Central memory CD8-positive, alpha-beta T cell (primary cell): ENCODE measurements at places on chromosomes 4 and X.

- peaks cover 5% of the 10 kb centered on the region for H3K4me1 ChIP-seq
- H3K27ac ChIP-seq: no peak overlapping the region
- DNase-seq: no peak
- no peaks in the 10 kb centered on the region for H3K36me3 ChIP-seq
- no peaks in the 10 kb centered on the region for H3K27me3 ChIP-seq
These were observed 11.0 kb upstream of the EIF4E start for GRCh38 chr4:98939892-98940298.

DNA sequence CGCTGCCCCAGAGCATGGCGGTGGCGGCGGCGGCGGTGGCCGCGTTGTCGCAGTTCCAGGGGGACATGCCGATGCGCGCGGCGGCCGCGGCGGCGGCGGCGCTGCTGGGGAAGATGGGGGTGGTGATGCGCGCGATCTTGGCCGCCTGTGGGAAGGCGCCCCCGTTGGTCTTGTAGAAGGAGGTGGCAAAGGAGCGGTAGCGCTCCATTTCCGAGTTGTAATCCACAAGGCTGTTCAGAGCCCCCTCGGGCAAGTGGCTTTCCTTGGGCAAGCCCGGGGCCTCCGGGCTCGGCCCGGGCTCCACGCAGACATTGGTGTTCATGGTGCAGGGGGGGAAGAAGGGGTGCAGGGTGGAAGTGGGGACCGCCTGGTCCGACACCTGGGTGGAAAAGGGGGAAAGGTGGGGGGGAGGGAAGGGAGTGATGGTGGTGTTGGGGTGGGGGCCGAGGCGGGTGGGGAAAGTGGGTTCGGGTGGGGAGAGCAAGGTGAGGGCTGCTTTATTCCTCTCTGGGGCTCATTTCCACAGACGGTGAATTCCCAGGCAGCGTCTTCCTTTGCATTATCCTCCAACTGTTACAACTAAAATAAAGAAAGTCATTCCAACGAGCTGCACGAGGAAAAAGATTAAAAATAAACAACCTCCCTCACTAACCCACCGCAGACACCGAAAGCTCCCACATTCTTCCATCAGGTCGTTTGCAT, 3.1 kb downstream of the CXXC4 start:
- DNase-seq: peak; percentile 21
- H3K4me1 ChIP-seq: peaks cover 34% of the 10 kb centered on the region
- H3K27me3 ChIP-seq: peaks cover 56% of the 10 kb centered on the region
- peak overlapping the region; percentile 77 for H3K4me3 ChIP-seq
- peak overlapping the region; percentile 13 for H3K27ac ChIP-seq

GRCh38 chrX:155998761-155999510, 1.4 kb downstream of the IL9R start:
- no peak for DNase-seq
- no peaks in the 10 kb centered on the region for H3K27me3 ChIP-seq
- H3K27ac ChIP-seq: peak overlapping the region; percentile 33
- peaks cover 40% of the 10 kb centered on the region for H3K4me1 ChIP-seq

DNA sequence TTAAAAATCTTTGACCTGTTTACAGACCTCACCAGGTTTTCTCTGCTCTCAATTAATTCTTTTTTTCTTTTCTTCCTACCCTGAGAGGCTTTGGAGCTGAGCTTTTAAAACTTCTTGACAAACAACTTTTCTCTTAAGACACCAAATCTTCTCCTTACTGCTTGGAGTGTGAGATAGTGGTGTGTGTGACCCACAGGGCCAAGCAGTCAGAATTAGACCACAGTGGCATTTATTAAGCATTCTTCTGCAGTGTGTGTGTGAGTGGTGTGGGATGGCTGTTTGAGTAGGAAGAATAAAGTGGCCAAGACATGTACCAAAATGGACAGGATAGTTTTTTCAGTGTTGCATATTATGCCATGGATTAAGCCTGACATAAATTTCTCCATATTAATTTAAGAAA, 665.1 kb downstream of the RAPGEF2 start:
- H3K27me3 ChIP-seq: no peaks in the 10 kb centered on the region
- no peaks in the 10 kb centered on the region for H3K4me1 ChIP-seq
- no peak for DNase-seq

DNA sequence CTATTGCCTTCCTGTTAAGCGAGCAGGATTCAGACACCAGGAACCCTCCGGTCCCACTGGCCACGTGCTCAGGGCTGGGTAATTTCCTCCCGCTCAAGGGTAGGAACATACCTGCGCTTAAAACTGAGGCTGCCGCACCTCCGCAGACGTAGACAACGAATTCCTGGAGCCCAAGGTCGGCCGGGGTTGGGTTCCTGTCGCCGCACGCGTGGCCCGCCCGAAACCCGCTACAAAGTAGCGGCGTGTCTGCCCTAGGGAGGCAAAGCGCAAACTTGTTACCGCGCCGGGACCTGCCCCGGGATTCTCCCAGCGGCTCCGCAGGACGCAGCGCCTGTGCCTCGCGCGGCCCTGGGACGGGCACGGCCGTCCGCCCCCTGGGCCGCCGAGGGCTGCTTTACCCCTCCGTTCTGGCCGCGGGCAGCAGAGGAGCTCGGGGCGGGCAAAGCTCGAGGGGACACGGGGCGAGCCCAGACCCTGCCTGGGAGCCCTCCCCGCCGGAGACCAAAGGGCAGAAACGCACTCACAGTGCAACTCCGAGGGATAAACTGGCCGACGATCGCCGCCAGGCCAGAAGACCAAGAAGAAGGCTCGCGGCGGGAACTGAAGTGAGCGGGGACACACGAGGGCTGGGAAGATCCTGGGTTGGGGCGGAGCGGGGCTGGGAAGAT, at the start of gene ERVMER34-1:
TSS of gene ERVMER34-1 (minus strand) at position 607 of the 668 bp plus-strand sequence. CDS start 5,905 bp downstream, outside the sequence.
- no peaks in the 10 kb centered on the region for H3K36me3 ChIP-seq
- H3K27ac ChIP-seq: no peak within 1 kb of the TSS
- DNase-seq: no peak

- peaks cover 19% of the 10 kb centered on the region for H3K27me3 ChIP-seq
- H3K4me3 ChIP-seq: no peak overlapping the region
- peaks cover 3% of the 10 kb centered on the region for H3K36me3 ChIP-seq
- no peak overlapping the region for H3K27ac ChIP-seq
These were observed 38.9 kb upstream of the HMGB3 start for GRCh38 chrX:150944233-150944632.

GRCh38 chr4:40281913-40282312, 53.2 kb upstream of the CHRNA9 start:
- H3K4me1 ChIP-seq: peaks cover 44% of the 10 kb centered on the region
- H3K27me3 ChIP-seq: no peaks in the 10 kb centered on the region
- peaks cover 10% of the 10 kb centered on the region for H3K36me3 ChIP-seq
- H3K4me3 ChIP-seq: peak overlapping the region; percentile 36

- H3K36me3 ChIP-seq: no peaks in the 10 kb centered on the region
- no peaks in the 10 kb centered on the region for H3K27me3 ChIP-seq
- no peak overlapping the region for H3K27ac ChIP-seq
- H3K4me3 ChIP-seq: no peak overlapping the region
- DNase-seq: no peak
These were observed 336.6 kb downstream of the SLITRK2 start for GRCh38 chrX:146154191-146154590.

DNA sequence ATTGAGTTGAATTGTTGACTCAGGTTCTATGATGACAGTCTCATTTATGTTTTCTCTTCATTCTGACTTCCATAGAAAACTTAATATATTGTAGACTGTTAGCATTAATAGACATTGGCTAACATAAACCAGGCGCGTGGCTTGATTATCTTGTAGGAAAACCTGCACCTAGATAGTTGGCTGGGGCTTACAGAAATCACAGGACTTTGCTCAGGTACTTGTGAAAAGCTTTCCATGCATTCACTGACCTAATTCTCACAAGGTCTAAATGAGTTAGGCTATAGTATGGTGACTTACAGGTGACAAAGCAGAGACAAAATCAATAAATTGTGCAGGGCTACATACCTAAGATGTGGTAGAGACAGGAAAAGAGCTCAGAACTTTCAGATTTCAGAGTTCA, 212.8 kb downstream of the GPAT3 start:
- DNase-seq: no peak
- H3K36me3 ChIP-seq: no peaks in the 10 kb centered on the region
- H3K27me3 ChIP-seq: peaks cover 17% of the 10 kb centered on the region

DNA sequence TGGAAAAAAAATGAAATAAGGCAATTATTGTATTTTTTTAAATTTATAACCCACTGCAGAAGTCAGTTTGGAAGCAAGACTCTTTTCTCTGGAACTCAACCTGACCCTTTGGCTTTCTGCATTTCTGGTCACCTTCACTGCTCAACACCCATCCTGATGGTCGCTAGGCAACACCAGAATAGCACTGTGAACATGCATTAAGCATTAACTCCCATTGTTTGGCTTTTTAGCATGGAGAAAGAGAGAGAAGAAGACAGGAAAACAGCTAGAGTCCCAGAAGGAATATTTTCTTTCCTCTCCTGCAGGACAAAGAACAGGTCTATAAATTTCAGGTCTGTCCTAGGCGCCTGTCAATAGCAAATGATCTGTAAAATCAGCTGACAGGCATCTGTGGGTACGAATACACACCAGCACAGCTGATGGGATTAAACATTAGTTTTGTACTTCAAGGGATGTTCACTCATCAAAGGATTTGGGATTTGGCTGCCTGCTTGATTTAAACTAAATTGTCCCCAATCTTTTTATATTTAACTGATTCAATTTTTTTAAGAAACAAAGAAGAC, 137.2 kb upstream of the ETNPPL start:
- no peak overlapping the region for H3K27ac ChIP-seq
- no peaks in the 10 kb centered on the region for H3K36me3 ChIP-seq
- no peaks in the 10 kb centered on the region for H3K4me1 ChIP-seq
- no peak for DNase-seq

- H3K27me3 ChIP-seq: peaks cover 6% of the 10 kb centered on the region
- H3K4me1 ChIP-seq: peaks cover 5% of the 10 kb centered on the region
- H3K4me3 ChIP-seq: no peak overlapping the region
- peaks cover 3% of the 10 kb centered on the region for H3K36me3 ChIP-seq
- no peak overlapping the region for H3K27ac ChIP-seq
These were observed 60.7 kb upstream of the ABCG2 start for GRCh38 chr4:88219099-88219498.

- no peaks in the 10 kb centered on the region for H3K27me3 ChIP-seq
- H3K27ac ChIP-seq: peak overlapping the region; percentile 94
- peak overlapping the region; percentile 89 for H3K4me3 ChIP-seq
- peaks cover 26% of the 10 kb centered on the region for H3K36me3 ChIP-seq
- H3K4me1 ChIP-seq: peaks cover 75% of the 10 kb centered on the region
These were observed 1.1 kb downstream of the CTBP1 start for GRCh38 chr4:1247864-1248244.

GRCh38 chr4:164731827-164732474, 22.0 kb upstream of the SMIM31 start:
- no peak overlapping the region for H3K27ac ChIP-seq
- no peak overlapping the region for H3K4me3 ChIP-seq
- no peaks in the 10 kb centered on the region for H3K36me3 ChIP-seq
- no peaks in the 10 kb centered on the region for H3K27me3 ChIP-seq

DNA sequence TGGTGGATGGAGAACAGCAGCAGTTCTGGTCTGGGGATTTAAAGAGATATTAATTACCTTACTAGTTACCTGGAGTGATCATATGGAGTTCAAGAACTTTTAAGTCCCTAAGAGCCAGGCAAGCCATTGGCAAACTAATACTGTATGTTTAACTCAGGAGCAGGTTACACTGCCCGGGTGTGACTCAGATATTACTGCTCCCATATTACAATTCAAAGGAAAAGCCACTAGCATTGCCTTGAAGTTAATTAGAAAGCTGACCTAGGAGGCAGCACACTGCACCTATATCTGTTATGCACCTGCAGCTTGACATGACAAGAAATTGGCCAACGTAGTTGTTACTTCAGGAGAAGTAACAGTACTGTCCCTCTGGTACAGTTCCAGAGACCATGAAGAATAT, 47.2 kb downstream of the GRK4 start:
- DNase-seq: no peak
- no peaks in the 10 kb centered on the region for H3K4me1 ChIP-seq
- H3K27ac ChIP-seq: no peak overlapping the region

- DNase-seq: peak; percentile 25
- peak overlapping the region; percentile 69 for H3K4me3 ChIP-seq
- H3K36me3 ChIP-seq: peaks cover 42% of the 10 kb centered on the region
- H3K27me3 ChIP-seq: no peaks in the 10 kb centered on the region
- peak overlapping the region; percentile 96 for H3K27ac ChIP-seq
These were observed 8.0 kb downstream of the OFD1 start for GRCh38 chrX:13742397-13743176.

DNA sequence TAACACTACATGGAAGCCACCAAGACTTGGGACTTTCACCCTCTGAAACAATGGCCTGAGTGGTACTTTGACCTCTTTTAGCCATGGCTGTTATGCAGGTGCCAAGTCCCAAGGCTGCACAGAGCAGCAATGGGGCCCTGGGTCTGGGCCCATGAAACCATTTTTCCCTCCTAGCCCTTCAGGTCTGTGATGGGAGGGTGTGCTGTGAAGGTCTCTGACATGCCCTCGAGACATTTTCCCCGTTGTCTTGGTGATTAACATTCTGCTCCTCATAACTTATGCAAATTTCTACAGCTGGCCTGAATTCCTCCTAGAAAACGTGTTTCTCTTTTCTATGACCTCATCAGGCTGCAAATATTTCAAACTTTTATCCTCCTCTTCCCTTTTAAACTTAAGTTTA, 30.4 kb upstream of the ADGRA3 start:
- H3K4me1 ChIP-seq: no peaks in the 10 kb centered on the region
- no peak overlapping the region for H3K4me3 ChIP-seq

- H3K4me1 ChIP-seq: peaks cover 8% of the 10 kb centered on the region
- no peaks in the 10 kb centered on the region for H3K27me3 ChIP-seq
- no peak overlapping the region for H3K4me3 ChIP-seq
- DNase-seq: no peak
- no peak overlapping the region for H3K27ac ChIP-seq
These were observed 7.3 kb downstream of the PAK3 start for GRCh38 chrX:111103246-111103645.

DNA sequence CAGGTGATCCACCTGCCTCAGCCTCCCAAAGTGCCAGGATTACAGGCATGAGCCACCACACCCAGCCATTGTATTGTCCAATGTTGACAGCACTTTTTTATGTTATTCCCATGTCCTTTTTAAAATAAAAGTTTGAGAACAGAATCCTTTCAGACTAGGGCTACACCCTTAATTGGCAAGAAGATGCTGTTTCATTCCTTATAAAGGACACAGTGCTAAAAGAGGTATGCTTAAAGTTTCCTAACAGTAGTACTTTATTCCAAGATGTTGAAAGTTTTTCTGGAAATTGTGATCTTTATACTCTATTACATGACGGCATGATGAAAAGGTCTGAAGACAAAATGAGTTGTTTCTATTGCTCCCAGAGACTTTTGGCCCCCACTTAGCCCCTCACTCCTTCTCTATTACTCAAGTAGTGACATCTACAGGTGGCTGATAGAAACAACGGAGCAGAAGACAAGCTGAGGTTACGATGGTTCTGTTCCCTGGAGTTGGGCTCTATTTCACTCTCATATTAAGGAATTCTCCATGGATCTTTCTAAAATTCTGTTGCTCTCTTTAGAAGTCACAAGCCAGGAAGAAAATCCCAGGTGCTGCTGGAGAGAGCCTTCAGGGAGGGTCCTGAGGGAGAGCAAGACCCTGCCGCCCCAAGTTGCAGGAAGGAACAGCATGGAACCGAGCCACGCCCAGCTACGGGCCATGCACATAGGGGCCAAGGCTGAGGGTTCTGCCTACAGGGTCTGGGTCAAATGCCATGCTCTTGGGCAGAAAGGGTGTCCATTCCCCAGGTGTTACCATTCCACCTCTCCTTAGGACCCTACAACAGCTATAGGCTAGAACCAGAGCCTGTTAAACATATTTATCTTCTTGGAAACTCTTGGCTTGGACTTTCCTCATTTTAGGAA, 22.8 kb downstream of the RPL9 start:
- no peak overlapping the region for H3K4me3 ChIP-seq
- no peak overlapping the region for H3K27ac ChIP-seq

- peaks cover 60% of the 10 kb centered on the region for H3K27me3 ChIP-seq
- no peak for DNase-seq
- H3K4me1 ChIP-seq: no peaks in the 10 kb centered on the region
These were observed 17.5 kb downstream of the VEGFD start for GRCh38 chrX:15366506-15367352.
